ENCODE measurements at places on chromosomes 4 and X. TPM values are rescaled to one million over a fixed set of nuclear protein-coding genes. Genes with fewer than 3 reads are reported as not detected.

The PRICKLE3 gene
- total RNA-seq: 6.1 TPM

The GAGE12F gene
- total RNA-seq: not detected

The PNMA5 gene
- total RNA-seq: not detected

The MAGEA1 gene
- total RNA-seq: not detected

The TXLNG gene
- 9.6 TPM for total RNA-seq

The UGT2A1 gene
- total RNA-seq: not detected

The SOX3 gene
- 0.78 TPM for total RNA-seq

The WAS gene
- not detected for total RNA-seq

The ZNF595 gene
- 9.2 TPM for total RNA-seq

The NUDT10 gene
- total RNA-seq: 6.6 TPM

The TBC1D8B gene
- total RNA-seq: 6.2 TPM

The GLUD2 gene
- total RNA-seq: 1.8 TPM

The EBP gene
- total RNA-seq: 66.8 TPM

The PNCK gene
- not detected for total RNA-seq

The GPR34 gene
- total RNA-seq: not detected

The EVC2 gene
- not detected for total RNA-seq

The GABRG1 gene
- not detected for total RNA-seq

The UPF3B gene
- total RNA-seq: 0.75 TPM

All from Caki2 (cell line).